ENCODE measurements at places on chromosomes 3 and 15.

- peak; percentile 64 for DNase-seq
Observed at GRCh38 chr15:60994963-60995475, 234.1 kb downstream of the RORA start.

- DNase-seq: no peak
Observed at GRCh38 chr15:35019404-35020327, 31.6 kb upstream of the ZNF770 start.

DNA sequence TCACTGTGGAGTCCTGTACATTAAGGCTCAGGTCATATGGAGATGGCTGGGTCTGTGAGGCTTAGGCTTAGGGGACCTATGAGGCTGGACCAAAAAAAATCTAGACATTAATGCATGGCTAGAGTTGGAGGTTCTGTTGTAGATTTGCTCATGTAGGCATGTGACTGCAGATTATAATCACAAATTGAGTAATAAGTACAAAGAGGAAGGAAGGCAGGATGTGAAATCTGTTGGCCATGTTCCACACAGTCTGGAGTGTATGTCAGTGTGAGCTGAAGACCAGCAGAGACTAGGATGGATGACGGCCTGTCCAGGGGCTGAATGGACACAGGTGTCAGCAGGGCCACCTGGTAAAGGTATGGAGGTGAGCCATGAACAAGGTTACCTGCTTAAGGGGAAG, at the start of gene ST3GAL6:
TSS of gene ST3GAL6 (plus strand) at position 265 of the 400 bp plus-strand sequence. CDS start 5,101 bp downstream, outside the sequence.
- no peak for DNase-seq

DNA sequence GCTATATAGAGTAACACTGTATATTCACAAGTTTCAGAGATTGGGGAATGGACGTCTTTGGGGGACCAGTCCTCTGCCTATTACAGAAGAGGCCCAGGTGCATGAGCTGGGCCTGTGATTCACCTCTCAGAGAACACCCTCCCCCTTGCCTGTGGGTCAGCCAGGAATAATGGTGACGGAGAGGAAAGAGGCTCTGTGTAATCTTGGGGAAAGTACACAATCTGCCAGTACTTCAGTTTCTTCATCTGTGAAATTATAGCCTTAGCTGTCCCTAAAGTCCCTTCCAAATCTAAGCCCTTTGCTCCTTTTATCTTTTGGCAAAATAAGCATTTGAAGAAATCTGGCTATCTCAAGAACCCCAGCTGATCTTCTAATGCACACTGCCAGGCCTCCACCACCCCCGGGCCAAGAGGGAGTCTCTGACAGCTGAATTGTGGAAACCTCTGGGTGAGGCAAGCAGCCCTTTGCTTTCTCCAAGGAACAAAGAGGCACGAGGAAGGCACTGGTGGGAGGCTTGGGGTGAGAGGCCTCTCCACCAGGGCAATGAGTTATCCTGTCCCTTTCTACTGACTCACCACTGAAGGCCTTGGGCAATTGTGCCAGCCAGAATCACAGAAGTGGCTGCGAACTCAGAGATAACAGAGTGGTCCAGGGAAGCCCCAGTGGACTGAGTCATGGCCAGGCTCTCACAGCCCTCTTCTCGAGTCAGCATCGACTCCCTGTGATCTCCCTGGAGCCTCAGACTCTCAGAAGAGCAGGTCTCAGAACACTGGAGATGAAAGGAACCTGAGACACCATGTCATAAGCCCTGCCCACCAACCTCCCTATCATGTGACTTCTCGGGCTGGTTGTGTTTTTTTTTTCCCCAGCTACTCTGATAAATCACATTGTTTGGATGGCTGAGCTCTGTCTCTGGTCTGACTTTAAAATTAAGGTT, 31.8 kb downstream of the CCNL1 start:
- DNase-seq: no peak

- no peak for DNase-seq
Observed at GRCh38 chr3:72748659-72749058, 99.6 kb downstream of the SHQ1 start.

DNA sequence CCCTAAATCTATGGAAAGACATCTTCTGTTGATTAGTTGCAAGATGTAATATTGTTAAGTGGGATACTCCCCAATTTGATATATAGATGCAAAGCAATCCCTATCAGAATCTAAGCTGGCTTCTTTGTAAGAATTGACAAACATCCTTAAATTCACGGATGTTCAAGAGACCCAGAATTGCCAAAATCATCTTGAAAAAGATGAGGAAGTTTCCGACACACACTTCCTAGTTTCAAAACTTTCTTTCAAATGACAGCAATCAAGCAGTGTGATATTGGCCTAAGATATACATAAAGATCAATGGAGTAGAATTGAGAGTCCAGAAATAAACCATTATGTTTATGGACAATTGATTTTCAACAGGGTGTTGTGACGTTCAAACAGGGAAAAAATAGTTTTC, 383.6 kb downstream of the LPP start:
- DNase-seq: no peak

DNA sequence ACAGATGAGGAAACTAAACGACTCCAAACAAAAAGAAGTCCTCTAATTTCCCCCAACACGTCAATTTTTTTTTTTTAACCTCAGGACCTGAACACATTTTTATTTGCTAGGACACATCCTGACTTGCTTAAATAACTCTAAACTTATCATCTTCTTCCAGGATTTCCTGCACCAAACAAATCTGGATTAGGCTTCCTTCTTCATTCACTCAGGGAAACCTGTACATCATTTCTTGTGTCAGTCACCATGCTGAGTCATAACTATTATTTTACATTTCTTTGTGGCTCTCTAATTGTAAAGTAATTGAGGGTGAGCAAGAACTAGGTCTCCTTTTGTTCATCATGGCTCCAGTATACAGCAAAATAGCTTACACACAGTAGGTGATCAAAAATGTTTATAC, 433.4 kb upstream of the GBE1 start:
- DNase-seq: peak; percentile 3

DNA sequence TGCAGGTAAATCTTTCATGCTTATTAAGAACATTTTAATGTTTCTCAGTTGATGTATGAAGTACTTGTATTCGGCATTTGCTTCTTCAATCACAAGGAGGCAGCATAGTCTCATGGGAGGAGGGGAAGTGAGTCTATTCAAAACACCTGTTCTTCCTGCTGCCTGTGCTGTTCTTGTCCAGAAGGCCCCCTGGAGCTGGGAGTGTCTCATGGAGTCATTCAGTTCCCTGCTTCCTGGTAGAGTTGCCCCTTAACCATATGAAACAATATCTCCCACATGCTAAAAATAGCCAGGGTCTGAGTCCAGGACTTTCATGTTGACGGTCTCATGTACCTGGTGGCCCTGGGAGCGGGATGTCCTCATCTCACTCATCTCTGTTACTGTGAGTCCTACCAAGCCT, 15.5 kb upstream of the PPP1R2 start:
- DNase-seq: peak; percentile 77

DNA sequence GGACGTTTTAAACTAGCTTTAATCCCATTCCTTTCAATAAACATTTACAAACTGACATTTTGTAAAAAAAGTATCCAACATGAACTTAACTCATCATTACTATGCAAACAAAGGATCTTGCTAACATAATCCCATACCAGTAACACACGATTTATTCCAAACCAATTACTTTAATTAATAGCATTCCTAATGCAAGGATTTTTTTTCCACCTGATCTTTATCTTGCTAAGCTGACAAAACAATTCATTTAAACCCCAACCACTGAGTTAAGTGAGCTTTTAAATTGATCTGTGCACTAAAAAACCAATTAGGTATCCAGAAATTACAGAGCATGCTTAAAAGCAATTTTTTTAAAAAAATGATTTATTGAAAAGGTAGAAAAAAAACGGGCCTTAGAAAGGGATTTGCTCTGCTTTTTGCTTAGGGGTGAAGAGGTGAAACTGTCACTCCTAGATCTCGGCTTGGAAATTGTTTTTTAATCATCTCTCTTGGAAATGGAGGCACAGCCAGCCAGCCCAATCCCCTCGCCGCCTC, 1.2 kb downstream of the SH3BP5 start:
- no peak for DNase-seq

DNA sequence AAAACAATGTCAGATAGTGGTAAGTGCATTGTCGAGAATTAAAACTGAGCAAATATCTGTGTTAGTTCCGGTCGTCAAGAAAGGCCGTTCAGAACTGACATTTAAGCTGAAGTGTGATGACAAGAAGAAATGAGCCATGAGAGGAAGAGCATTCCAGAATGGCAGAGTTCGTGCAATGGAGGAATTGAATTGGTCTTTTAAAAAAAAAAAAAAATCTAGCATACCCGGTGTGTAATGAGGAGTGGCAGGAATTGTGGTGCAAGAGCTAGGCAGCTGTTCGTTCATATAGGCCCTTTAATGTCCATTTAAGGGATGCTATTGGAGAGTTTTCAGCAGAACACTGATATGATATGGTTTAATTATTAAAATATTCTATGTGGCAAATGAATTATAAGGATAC, 2.6 kb upstream of the GBE1 start:
- no peak for DNase-seq

GRCh38 chr15:31125061-31125460, 23.5 kb upstream of the TRPM1 start:
- DNase-seq: peak; percentile 28

- no peak for DNase-seq
Observed at GRCh38 chr3:41024031-41024836, 175.1 kb upstream of the CTNNB1 start.

GRCh38 chr3:168495270-168495669, 399.5 kb upstream of the GOLIM4 start:
- DNase-seq: peak; percentile 29

DNA sequence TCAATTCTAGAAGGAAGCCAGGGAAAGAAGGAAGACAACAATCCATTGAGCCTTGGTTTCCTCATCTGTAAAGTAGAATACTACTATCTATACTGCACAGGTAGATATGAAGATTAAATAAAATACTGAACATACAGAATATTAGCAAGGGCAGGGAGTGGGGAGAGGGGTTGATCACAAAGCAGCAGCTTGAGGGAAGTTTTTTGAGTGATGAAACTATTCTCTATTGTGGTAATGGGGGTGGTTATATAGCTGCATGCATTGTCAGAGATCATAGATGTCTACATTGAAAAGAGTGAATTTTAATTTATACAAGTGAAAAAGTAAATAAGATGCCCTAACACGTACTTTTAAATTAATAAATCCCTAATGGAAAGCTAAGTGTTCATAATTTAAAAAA, 242.6 kb upstream of the LRTM1 start:
- DNase-seq: no peak

DNA sequence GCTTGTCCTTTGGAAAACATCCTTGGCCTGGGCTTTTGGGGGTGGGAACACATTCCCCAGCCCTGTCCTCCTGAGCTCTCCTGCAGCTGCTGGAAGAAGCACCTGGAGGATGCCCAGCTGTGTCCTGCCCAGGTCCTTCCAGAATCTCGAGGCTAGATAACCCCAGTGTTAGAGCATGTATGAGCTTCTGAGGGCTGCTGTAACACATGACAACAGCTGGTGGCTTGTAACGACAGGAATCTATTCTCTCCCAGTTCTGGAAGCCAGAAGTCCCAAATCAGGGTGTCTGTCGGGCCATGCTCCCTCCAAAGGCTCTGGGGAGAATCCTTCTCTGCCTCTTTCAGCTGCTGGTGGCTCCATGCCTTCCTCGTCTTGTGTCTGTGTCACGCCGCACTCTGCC, 403.6 kb upstream of the C2CD4B start:
- no peak for DNase-seq

DNA sequence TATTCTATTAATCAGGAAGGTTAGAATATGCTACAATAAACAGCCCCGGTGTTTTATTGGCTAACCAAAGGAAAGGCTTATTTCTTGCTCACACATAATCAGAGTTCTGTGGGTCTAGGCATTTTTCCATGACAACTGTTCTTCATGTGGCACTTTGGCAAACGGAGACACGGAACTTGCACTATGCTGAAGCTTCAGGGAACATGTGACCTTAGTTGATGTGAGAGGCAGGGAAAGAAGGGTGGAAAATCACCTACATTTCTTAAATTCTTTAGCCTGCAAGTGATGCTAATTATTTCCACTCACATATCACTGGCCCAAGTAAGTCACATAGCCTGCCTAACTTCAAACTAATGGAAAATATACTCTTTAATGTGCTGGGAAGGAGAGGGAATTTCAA, 344.6 kb downstream of the SV2B start:
- no peak for DNase-seq

GRCh38 chr3:14631687-14632441, 19.7 kb upstream of the CCDC174 start:
- DNase-seq: no peak

GRCh38 chr15:50183112-50183794, 1.3 kb downstream of the SLC27A2 start:
- DNase-seq: no peak

DNA sequence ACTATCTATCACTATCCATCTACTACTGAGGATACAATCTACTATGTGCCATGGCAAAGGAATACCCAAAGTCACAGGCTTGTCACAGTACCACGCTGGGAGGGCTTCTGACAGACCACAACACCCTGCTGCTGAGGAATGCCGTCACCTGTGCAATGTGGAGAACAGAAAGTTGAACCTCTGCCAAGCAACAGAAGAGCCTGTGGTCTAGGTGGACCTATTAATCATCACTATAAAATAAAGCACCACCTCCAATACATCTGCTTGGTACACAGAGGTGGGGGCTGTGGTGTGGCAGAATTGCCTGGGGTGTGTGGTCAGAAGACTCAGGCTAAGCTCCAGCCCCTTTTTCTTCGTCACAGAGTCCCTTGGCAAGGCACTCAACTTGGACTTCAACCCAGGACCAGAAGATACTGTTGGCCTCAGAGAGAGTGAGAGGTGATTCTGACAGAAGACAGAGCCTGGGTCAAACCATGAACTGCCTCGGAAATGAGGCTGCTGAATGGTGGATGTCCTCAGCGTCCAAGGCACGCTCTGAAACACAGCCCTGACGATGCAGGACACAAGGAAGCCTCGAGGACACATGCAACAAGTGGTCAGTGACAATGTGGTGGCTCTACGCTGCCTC, 189.4 kb upstream of the CHRNA7 start:
- no peak for DNase-seq

DNA sequence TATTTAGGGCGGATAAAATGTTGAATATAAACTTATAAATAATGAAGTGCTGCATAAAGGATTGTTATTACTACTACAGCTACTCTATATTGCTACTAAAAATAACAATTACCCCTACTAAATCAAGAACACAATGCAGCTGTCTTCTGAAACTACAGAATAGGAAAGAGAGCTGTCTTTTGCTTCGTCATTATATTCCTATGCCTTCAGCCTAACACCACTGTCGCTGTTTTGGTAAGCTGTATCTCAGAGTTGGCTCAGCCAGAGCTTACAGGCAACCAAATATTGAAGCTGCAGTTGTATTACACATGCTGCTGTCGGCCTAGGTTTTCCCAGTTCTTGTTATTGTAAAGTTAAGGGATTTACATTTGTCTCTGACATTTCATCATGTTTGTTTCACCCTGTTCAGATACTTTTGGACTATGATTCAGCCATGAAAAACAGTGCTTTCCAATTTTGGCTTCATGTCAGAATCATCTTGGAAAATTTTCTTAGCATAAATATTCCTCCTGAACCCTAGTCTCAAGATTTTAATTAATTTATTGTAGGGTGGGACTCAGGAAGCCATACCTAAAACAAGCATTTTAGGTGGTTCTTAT, 31.3 kb upstream of the LPP start:
- no peak for DNase-seq

DNA sequence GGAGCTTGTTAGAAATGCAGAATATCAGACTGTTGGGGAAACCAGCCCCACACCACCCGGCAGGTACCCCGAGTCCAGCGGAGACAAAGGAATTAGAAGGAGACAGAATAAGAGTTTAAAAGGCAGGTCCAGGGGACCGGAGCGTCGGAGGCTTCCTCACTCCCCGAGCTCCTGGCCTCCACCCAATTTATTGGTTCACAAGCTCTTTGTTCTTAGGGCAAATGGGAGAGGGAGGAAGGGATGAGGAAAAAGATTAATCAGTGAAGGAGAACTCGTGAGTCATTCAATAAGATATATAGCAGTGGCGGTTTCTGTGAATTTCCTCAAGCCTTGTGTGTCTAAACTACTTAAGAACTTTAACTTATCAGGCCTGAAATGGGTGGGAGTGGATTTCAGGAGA, 32.1 kb upstream of the WDR72 start:
- no peak for DNase-seq
